ENCODE measurements at places on chromosomes 4 and X.
A peak's percentile ranks its signal among the peaks of the same experiment; 100 is the strongest.

- DNase-seq: no peak
These were observed 50.9 kb downstream of the TSPAN7 start for GRCh38 chrX:38612281-38612680.

GRCh38 chr4:112895811-112896608 is 153.4 kb upstream of the ANK2 start:
- peak; percentile 64 for DNase-seq

- peak; percentile 77 for DNase-seq
These were observed 1.4 kb downstream of the ANKRD17 start for GRCh38 chr4:73257234-73257633.

DNA sequence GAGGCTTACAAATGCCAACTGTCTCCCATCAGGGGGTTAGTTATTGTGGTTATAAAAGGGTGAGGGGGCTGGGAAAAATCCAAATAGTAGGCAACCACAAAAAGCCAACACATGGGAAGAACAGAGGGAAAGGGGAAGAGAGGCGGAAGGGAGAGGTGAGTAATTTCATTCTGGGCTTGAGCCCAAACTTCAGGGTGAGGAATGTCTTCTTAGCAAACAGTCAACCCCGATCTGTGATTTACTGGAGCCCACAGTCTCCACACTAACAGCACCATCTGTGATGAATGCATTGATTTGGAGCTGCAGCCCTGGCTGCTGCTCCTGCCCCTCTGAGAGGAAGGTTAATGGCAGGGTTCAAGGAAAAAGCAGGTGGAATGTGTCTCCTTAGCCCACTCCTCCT is 162.2 kb upstream of the GPR101 start:
- DNase-seq: no peak

DNA sequence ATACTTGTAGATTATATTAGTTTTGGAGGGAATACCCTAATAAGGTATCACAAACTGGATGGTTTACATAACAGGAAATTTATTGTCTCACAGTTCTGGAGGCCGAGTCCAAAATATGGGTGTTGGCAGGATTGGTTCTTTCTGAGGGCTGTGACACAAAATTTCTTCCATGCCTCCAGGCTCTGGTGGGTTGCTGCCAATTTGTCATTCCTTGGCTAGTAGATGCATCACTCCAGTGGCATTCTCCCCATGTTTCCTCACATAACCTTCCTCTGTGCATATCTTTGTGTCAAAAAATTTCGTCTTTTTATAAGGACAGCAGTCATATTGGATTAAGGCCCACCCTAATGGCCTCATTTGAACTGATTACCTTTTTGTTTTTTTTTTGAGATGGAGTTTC is 49.3 kb downstream of the APELA start:
- no peak for DNase-seq

- DNase-seq: peak; percentile 50
These were observed at the start of gene STS for GRCh38 chrX:7147413-7147977. TSS of gene STS (plus strand) at chrX:7147712. CDS start at chrX:7253200, 105,488 bp downstream.

GRCh38 chrX:135463937-135464336 is 42.2 kb downstream of the SMIM10L2A start:
- peak; percentile 15 for DNase-seq

- no peak for DNase-seq
These were observed 58.1 kb upstream of the ADRA2C start for GRCh38 chr4:3708103-3708510.

DNA sequence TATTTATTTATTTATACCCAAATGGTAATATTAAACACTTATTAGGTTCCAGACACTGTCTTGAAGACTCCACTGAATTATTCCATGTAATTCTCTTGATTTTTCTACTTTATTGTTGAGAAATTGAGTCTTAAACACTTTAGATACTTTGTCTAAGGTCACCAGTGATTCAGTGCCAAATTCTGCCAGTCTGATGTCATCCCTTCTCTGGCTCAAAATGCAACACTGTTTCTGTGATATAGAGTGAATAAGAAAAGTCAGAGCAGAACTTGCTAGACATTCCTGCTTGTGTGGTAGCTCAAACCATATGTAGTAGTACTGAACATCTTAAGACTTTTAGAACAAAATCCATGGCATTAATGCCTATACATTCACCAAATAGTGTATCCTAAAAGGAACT is 164.3 kb downstream of the GABRB1 start:
- no peak for DNase-seq

DNA sequence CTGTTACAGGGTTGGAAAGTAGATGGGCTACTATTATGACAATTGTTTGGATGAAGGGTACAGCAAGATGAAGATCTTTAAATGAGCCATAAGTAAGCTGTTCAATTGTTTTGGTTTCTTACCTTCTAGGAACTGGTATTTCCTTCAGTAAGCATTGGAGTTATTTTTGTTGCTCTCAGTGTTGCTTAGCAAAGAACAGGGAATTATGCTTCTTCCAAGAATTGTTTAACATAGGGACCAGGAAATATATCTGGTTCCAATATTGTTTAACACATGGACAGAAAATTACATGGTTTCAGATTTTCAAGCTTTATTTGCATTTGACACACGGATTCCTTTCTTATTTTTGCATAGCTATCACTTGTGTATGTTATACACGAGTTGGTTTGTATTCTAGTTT is 1999.0 kb downstream of the ARAP2 start:
- DNase-seq: no peak

GRCh38 chrX:110046001-110046400 is 43.1 kb downstream of the TMEM164 start:
- no peak for DNase-seq

DNA sequence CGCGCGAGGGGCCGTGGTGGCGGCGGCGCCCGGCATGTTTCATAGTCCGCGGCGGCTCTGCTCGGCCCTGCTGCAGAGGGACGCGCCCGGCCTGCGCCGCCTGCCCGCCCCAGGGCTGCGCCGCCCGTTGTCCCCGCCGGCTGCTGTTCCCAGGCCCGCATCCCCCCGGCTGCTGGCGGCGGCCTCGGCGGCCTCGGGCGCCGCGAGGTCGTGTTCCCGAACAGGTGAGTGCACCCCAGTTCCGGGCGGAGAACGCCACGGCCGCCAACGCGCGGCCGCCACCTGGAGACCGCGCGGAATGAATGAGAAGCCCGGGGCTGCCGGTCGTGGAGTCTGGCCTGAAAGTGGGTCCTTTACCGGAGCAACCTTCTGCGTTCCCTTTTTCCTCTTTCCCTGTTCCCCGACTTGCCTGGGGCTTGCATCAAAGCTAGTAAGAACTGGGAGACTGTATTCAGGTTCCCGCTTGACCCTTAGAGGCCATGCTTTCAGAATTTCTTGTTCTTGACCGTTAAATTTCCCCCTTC is 429 bp downstream of the NOCT start:
- peak; percentile 51 for DNase-seq

DNA sequence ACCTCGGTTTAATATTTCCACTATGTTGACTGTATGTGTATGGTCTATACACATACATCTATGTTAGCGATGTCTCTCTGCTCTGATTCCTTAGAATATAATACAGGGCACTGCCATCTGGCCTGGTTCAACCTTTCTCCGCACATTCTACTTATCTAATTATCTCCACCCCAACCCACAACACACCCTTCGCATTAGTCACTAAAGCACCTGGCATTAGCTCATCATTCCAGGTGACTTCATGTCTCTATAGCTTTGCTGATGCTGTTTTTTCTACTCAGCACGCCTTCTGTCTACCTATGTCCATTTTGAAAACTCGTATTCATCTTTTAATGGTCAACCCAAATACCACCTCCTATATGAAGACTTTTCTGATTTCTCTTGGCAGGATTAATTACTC is 425.2 kb upstream of the RASGEF1B start:
- DNase-seq: no peak

GRCh38 chrX:3697701-3698279 is 15.7 kb downstream of the PRKX start:
- DNase-seq: no peak

DNA sequence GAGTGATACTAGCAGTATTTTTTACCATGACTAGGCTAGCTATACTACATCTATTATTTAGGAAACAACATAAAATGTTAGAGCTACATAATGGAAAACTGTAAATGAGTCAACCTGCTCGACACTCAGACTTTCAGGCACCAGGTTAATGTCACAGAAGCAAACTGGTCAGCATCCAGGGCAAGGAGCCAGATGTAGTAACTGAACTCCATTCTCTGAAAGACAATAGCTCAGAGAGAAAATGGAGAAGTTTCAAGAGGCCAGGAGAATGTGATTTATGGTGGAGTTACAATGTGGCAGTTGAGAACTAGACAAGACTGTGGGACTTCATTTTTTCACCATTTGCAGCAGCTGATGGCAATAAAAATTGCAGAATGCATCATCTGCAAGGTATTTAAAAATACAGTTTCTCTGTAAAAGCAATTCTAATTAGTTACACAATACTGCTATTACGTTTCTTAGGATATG is 342.7 kb upstream of the PABPC4L start:
- no peak for DNase-seq

GRCh38 chr4:156662921-156663320 is 308.7 kb downstream of the PDGFC start:
- no peak for DNase-seq

DNA sequence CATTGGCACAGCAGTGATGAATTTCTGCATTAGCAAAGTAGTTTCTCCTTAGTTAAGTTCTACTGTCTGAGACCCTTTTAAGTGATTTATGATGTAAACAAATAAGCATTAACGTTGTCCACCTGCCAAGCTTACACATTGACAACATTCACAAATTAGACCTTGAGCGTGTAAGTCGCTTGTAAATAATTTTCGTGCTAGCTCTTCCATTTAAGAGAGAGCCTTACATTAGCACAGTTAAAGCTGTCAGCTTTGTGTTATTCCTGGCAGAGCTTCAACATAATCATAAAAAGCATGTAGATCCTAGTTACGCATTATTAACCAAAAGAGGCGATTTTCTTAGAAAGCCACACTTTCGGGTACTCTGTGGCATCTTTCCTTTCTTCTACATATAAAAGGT is 127.7 kb downstream of the DCTD start:
- no peak for DNase-seq

- no peak for DNase-seq
These were observed 38.4 kb upstream of the IL9R start for GRCh38 chrX:155959018-155959587.

DNA sequence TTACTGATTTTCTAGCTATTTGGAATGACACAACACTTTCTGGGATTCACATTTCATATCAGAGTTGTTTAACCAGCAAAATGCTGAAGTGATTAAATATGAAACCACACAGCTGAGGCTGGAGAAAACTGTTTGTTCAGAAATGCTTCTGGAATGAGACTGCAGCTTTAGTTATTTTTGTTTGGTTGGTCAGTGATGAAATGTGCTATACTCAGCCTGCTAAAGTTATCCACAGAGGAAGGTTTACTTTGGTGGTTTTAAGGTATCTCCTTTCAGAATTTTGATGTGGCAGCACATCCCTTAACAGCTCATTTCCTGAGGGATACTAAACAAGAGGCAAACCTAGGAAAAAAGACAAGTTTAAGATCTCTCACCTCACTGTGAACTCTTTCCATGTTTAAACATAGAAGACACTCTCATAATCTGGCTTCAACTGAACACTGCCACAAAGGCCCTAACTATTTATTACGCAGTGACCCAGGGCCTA is 106.6 kb upstream of the PDE5A start:
- DNase-seq: peak; percentile 0

- no peak for DNase-seq
These were observed 47.7 kb downstream of the KLF8 start for GRCh38 chrX:56279863-56280262.

DNA sequence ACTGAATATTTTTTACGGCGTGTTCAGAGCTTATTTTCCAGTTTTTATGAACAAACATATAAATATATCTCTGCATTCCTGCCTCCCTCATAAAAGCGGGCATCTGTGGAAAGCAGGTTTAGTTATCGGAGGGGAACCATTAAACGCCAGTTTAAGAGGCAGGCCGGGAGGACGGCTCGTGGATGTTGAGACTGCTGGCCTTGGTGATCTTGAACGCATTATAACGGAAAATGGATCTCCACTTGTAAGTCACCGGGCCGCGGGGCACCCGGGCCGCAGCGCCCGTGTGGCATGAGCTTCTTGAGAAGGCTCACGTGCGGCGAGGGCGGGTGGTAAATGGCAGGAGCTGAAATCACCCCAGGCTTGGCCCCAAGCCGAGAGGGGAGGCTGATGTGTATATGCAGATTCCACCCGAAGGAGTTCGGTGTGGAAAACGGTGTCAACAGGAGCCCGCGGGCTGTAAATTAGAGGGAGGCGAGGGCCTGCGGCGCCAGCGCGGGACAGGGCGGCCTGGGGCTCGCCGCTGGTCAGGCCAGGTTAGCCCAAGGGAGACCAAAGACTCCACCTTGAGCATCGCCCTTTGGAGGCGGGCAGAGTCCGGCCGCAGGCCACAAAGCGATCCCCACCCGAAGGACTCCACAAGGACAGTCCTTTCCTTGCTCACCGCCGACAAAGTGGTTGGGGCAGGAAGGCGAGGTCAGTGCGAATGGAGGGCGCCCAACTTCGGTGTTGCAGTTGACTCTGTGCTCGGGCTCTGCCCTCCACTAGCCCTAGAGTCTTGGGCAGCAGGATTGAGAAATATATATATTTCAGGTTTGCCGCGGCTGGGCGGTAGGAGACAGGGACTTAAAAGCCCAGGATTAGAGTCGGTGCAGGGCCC is 1.3 kb upstream of the HAND2 start:
- DNase-seq: no peak

DNA sequence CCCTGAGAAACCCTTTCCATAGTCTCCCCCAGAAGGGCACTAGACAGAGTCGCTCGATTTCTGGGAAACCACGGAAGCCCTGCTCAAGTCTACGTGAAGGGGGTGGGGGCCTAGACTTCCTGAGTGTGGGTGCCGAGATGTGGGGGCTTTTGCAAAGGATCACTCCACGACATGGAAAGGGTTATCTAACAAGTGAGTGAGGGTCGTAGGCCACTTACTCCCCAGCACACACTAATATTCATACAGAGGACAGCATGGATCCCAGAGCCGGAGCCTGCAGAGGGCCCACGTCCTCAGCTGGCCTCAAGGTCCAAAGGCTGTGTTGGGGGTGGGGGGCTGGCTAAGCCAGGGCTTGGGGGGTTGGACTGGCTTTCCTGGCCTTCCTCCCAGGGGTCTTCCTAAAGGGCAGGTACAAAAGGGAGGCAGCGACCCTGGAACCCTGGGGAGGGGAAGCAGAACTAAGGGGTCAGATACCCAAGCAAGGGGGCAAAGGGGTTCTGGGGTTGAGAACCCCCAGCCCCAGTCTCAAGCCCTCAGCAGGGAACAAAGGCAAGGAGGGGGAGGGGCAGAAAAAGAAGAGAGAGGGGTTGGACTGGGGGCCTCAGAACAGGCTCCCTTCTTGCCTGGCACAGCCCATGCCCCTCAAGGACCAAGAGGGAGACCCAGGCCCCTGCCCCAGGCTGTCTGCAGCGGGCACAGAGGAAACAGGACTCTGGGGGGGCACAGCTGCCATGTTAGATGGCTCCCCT is 1.6 kb downstream of the HMX1 start:
- no peak for DNase-seq

GRCh38 chr4:183507925-183508696 is 3.3 kb downstream of the ING2 start:
- DNase-seq: no peak

- DNase-seq: no peak
These were observed 430.4 kb downstream of the ACTRT1 start for GRCh38 chrX:127621780-127622179.

GRCh38 chrX:10296576-10296975 is 139.8 kb downstream of the CLCN4 start:
- DNase-seq: no peak
